Kidney (tissue), 22 donors: ENCODE measurements at places on chromosomes 2 and 18. TPM values are rescaled to one million over a fixed set of nuclear protein-coding genes. Genes with fewer than 3 reads are reported as not detected.

The NEU4 gene
- 0.76 TPM for total RNA-seq

The KLHL29 gene
- total RNA-seq: 10.5 TPM

DNA sequence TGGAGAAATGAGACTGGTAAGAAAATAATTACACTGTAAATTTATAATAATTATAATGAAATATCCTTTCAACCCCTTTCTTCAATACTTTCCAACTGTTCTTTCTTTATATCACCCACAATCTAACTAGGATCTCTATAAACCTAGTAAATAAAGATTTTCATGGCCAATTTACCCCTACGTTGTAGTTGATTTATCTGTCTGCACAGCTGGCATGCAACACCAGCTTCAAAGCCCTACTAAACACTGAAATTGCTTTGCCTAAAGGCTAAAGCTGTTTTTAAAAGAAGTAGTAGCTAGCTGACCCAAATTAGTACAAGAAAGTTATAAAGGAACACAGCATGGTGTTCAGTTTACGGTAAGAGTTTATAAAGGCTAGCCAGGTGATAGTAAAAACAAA is 140.1 kb downstream of the NOL4 start:
- H3K4me1 ChIP-seq: no peaks in the 10 kb centered on the region
- DNase-seq: peak; percentile 15
- no peak overlapping the region for H3K27ac ChIP-seq
- H3K36me3 ChIP-seq: no peaks in the 10 kb centered on the region

DNA sequence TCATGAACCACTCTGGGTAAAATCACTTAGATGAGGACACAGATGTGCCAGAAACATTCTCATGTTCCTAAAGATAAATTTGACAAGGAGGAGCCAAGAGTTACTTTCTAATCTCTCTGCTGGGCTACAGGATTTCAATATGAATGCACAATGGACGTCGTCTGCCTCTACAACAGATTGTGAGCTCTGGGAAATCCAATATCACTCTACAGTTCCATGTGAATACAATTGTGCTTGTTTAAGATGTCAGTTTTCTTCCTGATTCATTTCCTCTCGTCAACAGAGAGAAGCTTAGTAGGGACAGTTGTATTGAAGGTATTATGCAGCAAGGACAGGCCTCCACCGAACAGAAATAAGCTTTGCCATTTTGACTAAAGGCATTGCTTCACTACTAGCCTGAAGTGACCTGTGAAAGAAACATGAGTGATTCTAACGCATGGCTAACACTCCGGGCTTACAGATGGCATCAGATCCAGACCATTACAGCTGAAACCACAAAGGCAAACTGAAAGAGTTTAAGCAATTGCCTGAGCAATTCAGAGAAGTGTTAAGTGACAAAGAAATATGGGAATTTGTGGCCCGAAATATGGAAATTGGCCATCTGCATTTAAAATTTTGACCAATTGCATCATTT is 1591.5 kb downstream of the LRP1B start:
- H3K27ac ChIP-seq: no peak overlapping the region
- H3K36me3 ChIP-seq: no peaks in the 10 kb centered on the region
- no peaks in the 10 kb centered on the region for H3K4me1 ChIP-seq
- no peak for DNase-seq
- no peak overlapping the region for H3K4me3 ChIP-seq
- no peaks in the 10 kb centered on the region for H3K27me3 ChIP-seq

DNA sequence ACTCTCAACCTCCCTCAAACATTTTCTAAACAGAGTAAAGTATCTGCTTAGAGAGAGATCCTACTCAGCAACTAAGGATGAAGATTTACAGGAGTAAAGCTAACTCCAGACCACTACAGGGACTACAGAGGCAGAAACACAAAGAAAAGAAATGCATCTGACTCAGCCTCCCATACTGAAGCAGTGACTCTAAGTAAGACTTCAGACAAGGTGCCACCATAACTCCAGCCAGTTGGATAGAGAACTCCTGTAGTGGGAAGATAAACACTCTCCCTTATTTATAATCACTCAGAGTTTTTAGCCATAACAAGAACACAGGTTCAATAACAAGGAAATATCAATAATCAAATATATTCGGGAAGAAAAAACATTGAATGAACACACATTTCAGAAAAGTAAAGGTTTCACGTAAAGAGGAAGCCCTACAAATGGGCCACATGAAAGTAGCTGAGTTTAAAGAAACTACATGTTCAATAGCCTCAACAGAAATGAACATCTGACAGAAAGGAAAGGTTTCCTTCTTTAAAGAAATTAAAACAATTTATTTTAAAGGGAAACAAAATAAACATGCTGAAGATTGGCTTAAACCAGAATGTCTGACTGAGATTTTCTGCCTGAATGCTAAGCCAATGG is 519.9 kb downstream of the KCNJ3 start:
- no peak overlapping the region for H3K27ac ChIP-seq
- H3K36me3 ChIP-seq: no peaks in the 10 kb centered on the region
- no peaks in the 10 kb centered on the region for H3K27me3 ChIP-seq
- H3K4me3 ChIP-seq: no peak overlapping the region

GRCh38 chr2:101300836-101301235 is 7.7 kb downstream of the RNF149 start:
- H3K27me3 ChIP-seq: no peaks in the 10 kb centered on the region
- no peaks in the 10 kb centered on the region for H3K36me3 ChIP-seq
- H3K27ac ChIP-seq: no peak overlapping the region

DNA sequence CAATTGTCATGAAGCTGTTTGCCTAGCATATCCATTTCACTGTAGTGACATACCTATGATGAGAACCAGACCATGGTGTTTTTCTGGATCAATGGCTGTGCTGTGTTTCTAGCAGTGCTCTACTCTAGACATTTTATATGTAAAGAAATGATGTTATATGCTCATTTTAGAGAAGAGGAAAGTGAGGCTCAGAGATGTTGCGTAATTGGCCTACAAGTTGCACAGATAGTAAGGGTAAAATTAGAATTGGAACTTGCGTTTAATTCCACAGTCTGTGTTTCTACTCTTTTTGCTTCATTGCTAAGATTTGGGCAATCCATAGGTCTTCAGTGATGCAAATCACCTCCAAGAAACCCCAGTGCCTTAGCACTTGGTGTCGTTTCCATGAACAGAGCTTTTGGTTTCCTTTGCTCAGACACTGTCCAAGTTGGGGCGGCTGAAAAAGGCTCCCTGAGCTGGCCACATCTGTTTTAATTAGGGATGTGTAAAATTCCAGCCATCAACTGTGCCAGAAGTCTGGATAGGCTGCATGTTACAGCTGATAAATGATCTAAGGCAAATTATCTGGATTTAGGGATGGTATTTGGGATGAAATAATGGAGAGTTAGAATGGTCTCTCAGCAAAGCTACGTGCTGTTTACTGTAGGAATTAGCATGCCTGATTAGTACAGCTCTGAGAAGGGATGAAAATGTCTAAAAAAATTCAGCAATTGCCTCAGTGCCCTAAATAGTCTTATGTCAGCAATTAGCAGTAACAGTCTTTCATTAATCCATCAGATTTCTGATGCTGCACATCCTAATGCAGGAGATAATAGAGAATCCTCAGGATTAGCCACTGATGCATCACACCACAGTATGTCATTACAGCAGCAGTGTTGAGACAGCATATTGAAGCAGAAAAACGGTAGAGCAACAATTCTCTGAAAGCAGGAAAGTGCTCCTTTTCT is 65.3 kb downstream of the PTPRM start:
- H3K36me3 ChIP-seq: no peaks in the 10 kb centered on the region
- H3K4me1 ChIP-seq: peaks cover 3% of the 10 kb centered on the region
- no peak overlapping the region for H3K4me3 ChIP-seq
- no peaks in the 10 kb centered on the region for H3K27me3 ChIP-seq
